CD4-positive, alpha-beta T cell treated with Interleukin-15 for 1 hour (primary cell): ENCODE measurements at places on chromosomes 2 and 18.

DNA sequence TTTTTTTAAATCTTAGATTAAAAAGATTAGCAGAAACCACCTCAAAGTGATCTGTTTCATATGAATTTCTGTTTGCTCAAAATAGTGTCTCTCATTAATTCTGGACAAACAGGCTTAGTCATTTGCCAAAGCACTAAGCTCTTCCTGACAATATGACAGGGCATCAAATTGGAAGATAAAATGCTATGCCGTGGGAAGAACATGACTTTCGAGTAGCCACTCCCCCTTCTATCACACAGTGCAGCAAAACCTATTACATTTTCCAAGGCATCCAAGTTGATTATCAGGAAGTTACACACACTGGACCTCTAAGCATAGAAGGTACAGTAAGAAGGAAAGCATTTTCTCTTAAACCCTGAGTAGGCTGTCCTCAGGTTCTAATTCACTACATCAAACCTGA is 89.5 kb downstream of the STK39 start:
- no peak for DNase-seq

DNA sequence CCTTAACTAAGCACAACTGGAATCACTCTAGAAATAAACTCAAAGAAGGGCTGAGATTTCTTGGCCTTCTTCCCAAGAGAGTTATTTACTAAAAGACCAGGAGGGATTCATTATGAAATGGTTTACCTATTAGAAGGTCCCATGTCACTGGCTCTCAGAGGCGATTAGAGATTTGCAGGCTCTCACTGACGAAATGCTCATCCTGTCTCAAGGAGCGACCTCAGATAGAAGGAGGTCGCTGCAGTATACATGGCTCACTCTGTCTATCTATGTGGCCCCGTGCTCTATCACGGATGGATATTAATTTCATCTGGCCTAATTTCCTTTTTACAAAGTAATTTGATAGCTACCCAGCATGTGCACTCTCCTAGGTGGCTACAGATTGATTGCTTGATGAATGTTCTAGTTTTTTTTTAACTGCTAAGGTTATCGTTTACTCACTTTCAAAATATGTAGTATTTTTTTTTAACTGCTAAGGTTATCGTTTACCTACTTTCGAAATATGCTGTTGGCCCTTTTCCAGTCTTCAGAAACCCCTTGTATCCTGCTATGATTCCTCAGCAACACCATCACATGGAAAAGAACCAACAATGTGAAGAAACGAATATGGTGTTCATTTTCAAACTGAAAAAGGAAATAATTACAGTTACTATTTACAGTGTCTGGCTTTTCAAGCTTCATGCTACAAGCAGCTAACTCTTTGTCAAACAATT is 9.1 kb downstream of the SMIM21 start:
- no peak for DNase-seq

DNA sequence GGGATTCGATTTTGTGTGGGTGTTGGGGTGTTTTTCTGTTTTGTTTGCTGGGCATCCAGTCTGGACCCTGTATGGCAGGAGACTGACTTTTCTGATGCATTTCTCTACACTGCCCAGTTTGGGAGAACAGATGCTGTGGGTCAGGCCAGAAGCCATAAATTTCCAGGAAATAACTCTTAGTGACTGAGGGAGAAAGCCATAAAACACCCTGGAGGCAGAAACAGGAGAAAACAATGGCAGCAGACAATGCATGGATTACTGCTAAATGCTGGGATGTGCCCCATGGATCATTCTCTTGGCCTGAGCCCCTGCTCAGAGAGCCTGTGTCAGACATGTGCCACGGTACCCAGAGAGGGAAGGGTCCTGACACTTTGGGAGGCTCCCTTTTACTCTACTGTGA is 133.6 kb upstream of the CAPN13 start:
- no peak for DNase-seq

DNA sequence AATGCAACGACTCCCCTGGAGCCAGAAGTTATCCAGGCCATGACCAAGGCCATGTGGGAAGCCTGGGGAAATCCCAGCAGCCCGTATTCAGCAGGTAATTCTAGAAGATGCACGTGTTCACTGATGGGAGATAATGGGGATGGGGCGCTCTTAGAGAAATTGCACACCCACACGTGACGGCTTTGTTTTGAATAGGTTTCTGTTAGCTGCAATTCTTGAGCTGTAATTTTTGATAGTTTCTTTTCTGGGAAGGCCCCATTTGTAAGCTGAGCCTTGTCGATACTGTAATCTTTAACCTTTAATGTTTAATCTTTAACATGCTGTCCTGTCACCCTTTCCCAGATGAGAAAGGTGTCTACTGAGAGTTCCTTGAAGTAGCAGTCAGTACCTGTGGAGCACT is 3.6 kb downstream of the SCLY start:
- no peak for DNase-seq

- DNase-seq, result no peak
These were observed 147.9 kb upstream of the LTBP1 start for GRCh38 chr2:32798829-32799228.
